Stimulated activated naive B cell treated with anti-CD40 and anti-IgM and Interleukin-4, amounts not matched to agents 10 μg/mL and 1 μg/mL and 100 μg/mL, for 72 hours (primary cell): ENCODE measurements at places on chromosomes 16 and 17.

DNA sequence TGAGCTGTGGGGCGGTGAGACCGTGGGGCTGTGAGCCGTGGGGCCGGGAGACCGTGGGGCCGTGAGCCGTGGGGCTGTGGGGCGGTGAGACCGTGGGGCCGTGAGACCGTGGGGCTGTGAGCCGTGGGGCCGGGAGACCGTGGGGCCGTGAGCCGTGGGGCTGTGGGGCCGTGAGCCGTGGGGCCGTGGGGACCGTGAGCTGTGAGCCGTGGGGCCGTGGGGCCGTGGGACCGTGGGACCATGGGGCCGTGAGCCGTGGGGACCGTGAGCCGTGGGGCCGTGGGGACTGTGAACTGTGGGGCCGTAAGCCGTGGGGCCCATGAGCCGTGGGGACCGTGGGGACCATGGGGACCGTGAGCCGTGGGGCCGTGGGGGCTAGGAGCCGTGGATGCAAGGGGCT lies 24.6 kb upstream of the PVALEF start:
- DNase-seq, result no peak

DNA sequence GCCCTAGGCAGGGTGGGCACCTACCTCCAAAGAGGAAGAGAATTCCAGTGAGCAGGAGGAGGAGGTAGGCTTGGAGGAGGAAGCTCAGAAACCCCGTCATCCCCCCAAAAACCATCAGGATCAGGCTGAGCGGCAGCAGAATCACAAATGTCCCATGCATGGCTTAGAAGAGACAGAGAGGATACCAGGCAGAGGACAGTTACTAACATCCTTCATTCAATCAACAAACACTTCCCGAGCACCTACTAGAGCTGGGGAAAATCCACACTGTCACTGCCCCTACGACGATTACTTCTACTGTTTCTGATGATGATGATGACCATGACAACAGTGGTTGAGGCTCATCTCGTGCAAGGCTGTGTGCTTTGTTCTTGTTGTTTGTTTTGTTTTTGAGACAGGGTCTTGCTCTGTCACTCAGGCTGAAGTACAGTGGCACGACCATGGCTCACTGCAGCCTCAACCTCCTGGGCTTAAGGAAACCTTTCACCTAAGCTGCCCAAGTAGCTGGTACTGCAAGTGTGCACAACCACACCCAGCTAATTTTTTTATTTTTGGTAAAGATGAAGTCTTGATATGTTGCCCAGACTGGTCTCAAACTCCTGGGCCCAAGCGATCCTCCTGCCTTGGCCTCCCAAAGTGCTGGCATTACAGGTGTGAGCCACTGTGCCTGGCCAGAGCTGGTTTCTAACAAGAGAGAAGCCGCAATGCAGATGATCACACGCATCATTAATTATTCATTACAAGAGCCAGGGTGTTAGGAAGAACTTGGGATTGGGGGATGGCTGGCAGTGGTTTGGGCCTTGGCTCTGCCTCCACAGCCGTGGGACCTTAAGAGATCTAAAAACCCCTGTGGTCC lies 18.0 kb downstream of the TMEM114 start:
- DNase-seq, result no peak

GRCh38 chr16:9568261-9568660 lies 476.8 kb downstream of the HAPSTR1 start:
- no peak for DNase-seq

DNA sequence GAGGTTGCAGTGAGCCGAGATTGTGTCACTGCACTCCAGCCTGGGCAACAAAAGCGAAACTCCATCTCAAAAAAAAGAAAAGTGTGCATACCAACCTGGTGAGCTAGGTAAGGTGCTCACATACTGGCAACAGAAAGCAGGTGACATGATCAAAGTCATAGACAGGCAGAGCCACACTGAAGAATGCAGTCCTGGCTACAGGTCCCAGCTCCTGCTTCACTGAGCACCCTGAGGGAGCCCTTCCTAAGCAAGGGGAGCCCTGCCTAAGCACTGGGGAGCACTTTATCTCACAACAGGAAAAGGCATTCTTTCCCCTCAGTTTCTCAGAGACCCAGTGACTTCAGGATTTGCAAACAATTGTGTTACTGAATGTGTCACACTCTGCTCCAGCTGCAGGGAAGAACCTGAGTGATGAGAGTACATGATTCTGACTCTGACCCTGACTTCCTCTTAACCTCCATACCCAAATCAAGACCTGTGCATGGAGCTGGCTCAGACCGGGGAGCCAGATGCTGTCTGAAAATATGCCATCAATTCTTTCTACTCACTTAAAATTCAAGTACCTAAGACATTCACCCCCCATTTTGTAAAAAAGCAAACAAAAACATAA lies 40.5 kb downstream of the ANKRD11 start:
- DNase-seq, result no peak

DNA sequence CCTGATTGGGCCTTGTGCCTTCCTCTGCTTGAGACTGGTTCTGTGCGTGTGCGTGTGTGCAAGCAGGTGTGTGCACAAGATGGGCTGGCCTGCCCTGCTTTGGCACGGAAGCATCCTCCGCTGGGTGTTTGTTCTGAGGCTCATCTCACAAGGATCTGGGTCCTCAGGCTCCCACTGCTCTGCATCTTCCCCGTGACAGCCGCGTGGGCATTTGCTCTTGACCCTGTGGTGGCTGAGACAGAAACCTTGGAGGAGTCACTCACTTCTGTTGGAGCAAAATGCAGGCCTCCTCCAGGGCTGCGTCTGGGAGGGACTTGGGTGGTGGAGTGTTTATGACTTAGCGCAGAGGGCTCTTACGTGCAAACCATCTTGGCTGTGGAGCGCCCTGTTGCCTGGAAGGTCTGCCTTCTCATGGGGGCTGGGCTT lies 119.2 kb downstream of the RPTOR start:
- DNase-seq, result no peak

DNA sequence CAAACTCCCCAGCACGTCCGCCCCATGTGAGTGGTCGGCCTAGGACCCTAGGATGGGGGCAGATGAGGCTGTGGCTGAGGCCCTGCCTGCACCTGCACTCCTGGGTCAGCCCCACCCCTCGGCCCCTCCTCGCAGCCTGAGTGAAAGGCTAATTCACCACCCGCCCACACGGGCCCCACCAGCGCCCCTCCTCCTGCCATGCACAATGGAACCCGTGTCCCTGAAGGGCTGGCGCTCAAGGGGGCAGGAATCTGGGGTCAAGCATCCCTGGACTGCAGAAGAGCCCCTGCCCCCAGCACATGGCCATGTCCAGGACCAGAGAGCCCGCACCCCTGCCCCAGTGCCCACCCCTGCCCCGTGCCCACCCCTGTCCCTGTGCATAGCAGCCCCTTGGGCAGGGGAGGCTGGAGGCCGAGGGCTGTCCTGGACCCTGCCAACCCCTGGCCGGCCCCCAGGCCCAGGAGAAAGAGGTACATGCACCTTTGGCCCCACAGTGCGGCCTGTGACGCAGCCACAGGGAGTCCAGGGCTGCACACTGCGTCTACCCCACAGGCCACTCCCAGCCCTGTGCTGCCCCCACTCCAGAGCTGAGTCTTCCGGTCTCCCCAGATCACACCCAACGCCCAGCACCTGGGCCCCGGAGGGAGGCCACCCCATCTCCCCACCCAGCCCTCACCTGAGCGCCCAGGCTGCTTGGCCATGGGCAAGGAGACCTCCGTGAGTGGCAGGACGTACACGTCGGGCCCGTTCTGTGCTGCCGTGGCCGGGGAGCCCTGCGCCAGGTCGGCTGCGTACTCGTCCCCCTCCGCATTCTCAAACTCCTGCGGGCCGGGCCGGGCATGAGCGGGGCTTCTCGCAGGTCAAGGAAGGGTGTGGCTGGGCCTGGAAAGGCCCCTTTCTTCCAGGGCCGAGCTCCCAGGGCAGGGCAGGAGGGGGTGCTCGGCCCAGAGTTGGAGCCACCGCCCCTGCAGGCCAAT lies 34.6 kb upstream of the PVALEF start:
- no peak for DNase-seq

DNA sequence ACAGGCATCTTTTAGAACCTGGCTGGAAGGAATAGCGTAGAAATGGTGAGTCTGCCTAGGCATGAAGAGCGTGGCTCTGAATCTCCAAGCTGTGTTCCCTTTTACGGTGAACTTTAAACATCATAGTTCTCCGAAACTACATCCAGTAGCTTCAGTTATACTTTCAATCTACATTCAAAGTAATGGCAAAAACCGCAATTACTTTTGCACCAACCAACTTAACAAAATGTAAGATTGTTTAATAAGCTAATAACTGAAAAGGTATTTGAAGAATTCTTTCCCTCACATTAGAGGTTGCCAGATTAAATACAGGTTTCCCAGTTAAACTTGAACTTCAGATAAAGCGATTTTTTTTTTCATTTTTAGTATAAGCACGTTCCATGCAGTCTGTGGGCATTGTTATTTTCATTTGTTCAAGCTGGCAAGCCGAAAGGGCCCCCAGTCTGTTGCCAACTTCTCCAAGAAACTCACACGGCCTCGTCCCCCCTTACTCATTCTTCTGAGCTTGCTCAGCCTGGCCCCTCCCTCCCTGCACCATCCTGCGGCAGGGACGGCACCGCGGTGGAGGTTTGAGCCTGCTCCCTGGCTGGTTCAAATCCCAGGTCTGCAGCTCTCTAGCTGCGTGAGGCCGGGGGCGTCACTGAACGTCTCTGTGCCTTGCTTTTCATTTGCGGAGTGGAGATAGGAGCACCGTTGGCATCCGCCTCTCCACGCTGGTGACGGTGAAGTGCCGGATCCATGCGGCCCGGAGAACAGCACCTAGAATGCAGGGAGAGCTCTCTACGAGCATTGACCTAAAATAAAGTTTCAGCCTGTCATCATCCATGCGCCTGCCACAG lies 3.5 kb upstream of the MTHFSD start:
- DNase-seq, result no peak

- DNase-seq, result no peak
Measured at GRCh38 chr16:3495176-3495575, at the start of gene C16orf90. Gene C16orf90, minus strand, starts transcription at chr16:3495489. Its CDS starts 68 bp downstream, at chr16:3495421.

- no peak for DNase-seq
Measured at GRCh38 chr17:77423589-77424451, 283.1 kb downstream of the SEC14L1 start.

DNA sequence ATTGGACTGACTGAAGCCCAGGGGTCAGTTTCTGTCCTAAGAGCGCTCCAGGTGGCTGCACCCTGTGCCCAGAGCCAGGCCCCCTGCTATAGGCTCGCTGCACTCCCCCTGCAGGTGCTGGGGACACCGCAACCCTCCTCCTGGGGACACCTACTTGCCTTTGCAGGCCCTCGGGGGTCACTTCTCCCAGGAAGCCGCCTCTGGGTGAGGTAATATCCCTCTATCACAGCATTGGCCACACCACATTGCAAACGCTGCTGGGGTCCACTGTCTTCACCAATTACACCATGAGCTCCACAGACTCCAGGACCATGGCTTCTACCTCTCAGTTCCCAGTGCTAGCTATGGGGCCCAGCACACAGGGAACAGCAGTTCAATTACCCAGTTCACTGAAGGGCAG lies 14.9 kb downstream of the USP36 start:
- no peak for DNase-seq

DNA sequence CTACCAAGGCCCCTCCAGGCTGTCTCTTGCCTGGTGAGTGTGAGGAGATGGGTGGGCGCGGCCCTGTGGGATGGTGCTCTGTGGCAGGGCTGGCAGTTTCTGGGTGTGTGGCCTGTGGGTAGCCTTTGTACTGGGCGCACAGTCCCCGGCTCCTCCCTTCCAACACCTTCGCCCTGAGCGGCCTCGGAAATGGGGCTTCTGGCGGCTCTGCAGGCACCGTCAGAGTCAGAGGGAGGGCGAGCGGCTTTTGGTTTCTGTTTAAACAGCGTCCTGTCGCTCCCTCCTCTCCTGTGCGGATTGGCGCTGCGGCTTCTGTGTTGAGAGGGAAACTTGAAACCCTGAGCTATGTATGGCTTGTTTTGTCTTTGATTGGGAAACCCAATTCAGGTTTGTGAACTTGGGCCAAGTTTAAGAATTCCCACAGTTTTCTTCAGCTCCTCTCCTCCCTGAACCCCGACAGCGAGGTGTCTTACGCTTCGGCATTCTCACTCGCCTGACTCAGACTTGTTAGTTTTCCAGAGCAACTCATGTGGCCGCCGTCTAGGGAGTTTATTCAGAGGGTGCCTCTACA lies 8.3 kb upstream of the ZNF750 start:
- DNase-seq, result no peak

DNA sequence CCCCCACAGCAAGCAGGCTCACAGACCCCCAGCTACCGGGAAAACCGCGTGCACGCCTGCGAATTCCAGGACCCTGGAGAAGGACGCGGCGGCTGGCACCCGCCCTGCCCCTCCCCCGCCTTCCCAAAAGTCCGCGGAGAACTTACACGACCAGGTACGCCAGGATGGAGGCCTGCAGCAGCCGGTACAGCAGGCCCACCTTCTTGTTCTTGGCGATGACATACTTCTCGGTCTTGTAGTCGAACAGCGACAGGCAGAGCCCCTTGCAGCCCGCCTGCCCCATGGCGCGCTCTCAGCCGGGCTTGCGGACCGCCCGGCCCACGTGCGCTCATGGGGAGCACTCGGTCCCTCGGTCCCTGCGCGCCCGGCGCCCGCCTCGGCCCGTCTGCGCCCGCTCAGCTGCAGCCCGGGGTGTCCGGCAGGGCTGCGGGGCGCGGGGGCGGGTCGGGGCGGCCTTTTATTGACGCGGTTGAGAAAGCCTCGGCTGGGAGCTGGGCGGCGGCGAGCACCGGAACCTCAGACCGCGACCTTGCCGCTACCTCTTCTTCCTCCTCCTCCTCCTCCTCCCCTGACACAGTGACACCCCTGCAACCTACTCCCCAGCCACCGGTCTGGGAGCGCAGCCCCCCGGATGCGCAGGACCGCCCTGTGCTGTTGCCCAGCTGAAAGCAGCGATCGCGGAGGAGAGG lies at the start of gene P2RX5:
Gene P2RX5 (minus strand): TSS at position 433 of the 689 bp plus-strand sequence. CDS start 150 bp downstream, at position 283.
- peak; percentile 48 for DNase-seq

DNA sequence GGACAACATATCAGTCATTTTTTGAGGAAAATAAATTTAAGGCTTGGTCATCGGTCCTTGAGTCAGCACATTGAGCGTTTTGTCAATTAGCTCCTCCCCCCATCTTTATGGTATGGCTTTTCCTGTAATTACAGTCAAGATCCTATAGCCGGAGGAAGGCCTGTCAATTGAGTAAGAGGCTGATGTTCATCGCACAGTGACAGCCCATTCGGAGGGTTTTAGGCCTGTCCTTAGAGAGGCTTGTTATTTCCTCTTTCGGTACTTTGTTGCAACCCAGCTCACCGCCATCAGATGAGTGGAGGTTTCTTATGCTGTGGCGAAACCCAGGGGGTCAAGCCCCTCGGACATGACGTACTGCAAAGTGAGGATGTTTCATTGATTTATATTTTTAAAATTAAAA lies 395.2 kb downstream of the WWOX start:
- no peak for DNase-seq

DNA sequence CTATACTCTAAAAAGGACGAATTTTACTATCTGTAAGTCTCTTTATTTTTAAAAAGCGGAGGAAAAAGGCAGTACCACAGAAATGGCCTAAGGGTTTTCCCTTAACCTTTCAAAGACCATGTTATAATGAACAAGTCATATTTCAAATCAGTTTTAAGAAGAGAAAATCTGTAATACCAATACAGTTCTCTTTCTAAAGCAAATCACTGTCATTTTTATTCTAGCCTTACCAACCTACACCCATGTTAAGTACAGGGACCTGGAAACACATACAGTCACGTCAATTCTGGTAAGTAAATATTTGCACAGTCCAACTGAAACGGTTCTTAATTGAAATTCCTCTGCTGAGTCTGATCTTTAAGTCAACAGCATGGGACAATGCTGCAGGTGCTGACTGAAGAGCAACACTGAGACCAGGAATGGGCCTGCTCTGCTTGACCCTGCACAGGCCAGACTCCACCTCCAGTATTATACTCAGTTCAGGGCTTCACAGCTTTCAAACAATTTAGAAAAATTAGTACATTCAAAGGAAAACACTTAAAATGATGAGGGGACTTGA lies 20.2 kb downstream of the MBTPS1 start:
- no peak for DNase-seq
